Aortic smooth muscle cell (primary cell): ENCODE measurements at places on chromosomes 5 and 9. TPM values are rescaled to one million over a fixed set of nuclear protein-coding genes. Genes with fewer than 3 reads are reported as not detected.

The OR13C4 gene
- total RNA-seq, result not detected in 2 replicates

The CCDC180 gene
- 2.7 and 4.5 TPM in 2 replicates for total RNA-seq

The OR13D1 gene
- total RNA-seq, result not detected in 2 replicates

The TMEM174 gene
- not detected in 2 replicates for total RNA-seq

The MARCHF3 gene
- total RNA-seq, result 20.0 and 22.3 TPM in 2 replicates

The TNFSF15 gene
- total RNA-seq, result 0.19 and 1.3 TPM in 2 replicates

The PKD2L2 gene
- not detected in 2 replicates for total RNA-seq

The ECPAS gene
- total RNA-seq, result 113 and 135 TPM in 2 replicates
